OCI-LY7 (cell line): ENCODE measurements at places on chromosomes 3 and 15. TPM values are rescaled to one million over a fixed set of nuclear protein-coding genes. Genes with fewer than 3 reads are reported as not detected.

DNA sequence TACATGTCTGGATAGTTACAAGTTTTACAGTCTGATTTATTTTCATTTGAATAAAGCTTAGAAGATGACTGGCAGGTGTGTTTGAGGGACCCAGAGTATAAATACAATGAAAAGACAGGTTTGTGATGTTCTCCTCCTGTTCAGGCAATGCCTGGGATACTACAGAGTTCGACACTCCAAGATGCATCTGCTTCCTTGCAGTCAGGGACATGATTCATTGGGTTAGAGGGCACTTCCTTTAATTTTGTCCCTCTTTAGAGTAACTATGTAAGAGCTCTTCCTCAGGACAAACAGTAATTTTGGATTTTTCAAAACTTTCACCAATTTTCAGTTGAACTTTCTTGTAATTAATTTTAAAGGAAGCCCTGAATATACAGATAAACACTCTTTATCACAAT is 102.0 kb downstream of the LMLN start:
- no peak for DNase-seq

GRCh38 chr3:168168743-168169142 is 73.0 kb upstream of the GOLIM4 start:
- no peak for DNase-seq

- no peak for DNase-seq
Measured at GRCh38 chr15:52369455-52369854, 73.9 kb upstream of the MYO5C start.

DNA sequence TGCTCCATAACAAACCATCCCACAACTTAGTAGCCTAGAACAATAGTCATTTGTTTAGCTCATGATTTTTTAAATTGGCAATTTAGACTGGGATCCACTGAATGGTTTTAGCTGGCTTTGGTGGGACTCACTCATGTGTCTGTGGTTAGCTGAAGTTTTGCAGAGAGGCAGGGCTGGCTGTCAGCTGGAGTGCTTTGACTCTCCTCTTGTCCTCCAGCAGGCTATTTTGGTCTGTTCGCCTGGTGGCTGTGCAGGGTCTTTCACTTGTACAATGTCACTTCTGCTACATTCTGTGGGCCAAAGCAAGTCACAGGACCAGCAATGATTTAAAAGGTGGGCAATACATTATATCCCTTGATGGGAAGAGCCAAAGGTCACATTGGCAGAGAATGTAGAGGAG is 1146.5 kb downstream of the ROBO2 start:
- DNase-seq = no peak

TWF2 gene
- total RNA-seq = 60.2 and 64.9 TPM in 2 replicates
